CD4-positive, alpha-beta T cell treated with Interleukin-4 for 1 hour (primary cell): ENCODE measurements at places on chromosomes 16 and 17.

GRCh38 chr16:12447556-12447955 is 356.1 kb downstream of the CPPED1 start:
- DNase-seq, result no peak

DNA sequence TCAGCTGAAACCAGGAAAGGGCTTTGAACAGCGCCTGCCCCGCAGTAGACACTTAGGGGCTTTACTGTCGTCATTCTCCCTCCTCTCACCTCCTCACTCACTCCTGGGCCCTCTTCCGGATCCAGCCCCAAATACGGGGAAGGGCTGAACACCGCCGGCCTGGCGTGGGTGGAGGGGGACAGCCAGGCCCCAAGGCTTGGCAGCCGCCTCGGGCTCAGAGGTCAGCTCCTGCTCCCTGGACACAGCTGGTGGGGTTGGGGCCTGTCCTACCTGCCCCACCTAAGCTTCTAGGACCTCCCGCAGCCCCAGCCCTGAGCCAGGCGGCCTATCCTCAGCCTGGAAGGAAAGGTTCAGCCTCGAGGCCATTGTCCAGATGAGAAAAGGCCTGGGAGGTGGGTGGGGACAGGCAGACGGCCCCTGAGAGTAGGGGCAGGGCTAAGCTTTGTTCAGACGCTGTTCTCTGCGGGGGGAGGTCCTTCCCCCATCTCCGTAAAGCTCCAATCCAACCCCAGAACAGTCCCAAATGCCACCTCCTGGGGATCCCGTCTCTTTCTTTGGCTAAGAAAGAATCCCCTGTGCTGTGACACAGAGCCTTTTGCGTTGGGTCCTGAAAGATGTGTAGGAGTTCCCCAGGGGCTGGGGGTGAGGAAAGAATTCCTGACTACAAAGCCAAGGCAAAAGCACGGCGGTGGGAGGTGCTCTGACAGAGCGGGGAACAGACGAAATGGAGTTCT is 881 bp upstream of the LLGL1 start:
- DNase-seq, result no peak

DNA sequence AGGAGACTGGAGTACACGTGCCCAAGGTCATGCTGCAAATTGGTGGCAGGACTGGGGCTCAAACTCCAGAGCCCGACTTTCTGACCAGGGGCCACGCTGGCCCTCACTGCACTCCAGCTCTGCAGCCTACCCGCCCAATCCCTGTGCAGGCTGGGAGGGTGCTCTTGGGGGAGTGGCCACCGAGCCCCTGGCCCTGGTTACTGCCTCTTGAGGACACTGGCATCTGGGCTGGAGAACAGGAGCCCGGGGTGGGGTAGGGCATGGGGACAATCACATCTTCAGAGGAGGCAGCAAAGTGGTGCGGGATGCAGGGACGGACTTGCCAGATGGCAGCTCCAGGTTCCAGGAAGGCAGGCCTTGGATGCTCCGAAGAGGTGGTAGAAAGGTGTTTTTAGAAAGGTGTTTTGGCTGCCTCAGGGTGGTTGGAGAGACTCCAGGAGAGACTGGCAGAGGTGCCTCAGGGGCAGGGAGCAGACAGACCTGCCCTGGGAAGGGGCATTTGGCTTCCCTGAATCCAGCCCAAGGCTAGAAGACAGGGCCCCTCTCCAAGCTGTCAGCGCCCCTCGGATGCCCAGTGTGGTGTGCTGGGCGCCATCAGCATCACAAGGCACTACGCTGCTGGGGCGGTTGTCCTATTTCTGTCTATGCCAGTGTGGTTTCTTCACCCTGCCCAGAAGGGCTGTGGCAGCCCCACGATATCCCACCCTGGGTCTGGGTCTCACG is 220.6 kb downstream of the NTN1 start:
- no peak for DNase-seq

- no peak for DNase-seq
Observed at GRCh38 chr16:88453611-88454522, 787 bp downstream of the ZFPM1 start.

GRCh38 chr16:75028544-75029135 is 29.8 kb downstream of the ZNRF1 start:
- no peak for DNase-seq

DNA sequence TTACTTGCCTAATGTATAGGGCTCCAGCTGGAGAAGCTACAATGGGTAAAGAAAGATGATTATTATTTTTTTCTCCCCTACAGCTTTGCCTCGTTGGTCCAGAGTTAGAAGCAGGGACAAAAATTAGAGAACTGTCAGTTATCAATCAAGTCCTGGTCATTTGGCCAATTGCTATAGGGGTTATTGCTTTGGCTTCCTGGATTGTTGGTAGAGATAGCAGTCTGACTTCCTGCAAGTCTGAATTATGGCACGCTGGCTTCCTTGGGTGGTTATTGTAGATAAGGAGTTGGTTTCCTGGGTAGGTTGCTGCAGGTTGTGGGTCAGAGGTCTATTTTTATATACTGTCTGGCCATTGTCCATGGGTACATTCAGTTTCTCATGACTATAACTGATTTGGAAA is 84.7 kb upstream of the ELAC2 start:
- DNase-seq, result no peak

DNA sequence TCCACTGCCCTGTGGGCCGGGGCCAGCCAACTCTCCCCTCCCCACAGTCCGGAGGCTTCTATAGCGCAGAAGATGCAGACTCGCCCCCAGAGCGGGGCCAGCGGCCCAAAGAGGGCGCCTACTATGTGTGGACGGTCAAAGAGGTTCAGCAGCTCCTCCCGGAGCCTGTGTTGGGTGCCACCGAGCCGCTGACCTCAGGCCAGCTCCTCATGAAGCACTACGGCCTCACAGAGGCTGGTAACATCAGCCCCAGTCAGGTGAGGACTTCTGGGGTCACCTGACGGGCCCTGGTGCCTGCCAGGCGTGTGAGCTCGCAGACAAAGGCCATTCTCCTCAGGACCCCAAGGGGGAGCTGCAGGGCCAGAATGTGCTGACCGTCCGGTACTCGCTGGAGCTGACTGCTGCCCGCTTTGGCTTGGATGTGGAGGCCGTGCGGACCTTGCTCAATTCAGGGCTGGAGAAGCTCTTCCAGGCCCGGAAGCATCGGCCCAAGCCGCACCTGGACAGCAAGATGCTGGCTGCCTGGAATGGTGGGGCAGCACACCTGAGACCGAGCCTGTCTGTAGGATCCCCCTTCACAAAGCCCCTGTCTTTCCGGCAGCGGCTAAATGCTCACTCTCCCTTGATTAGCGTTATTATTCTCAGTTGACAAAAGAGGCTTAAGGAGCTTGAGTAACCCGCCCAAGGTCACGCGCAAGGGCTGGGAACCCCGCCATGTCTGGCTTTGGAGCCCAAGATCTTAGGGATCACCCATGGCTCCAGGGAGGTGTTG is 3.9 kb downstream of the SPATA20 start:
- DNase-seq, result no peak

GRCh38 chr17:8005357-8005756 is 2.9 kb downstream of the GUCY2D start:
- DNase-seq, result no peak

DNA sequence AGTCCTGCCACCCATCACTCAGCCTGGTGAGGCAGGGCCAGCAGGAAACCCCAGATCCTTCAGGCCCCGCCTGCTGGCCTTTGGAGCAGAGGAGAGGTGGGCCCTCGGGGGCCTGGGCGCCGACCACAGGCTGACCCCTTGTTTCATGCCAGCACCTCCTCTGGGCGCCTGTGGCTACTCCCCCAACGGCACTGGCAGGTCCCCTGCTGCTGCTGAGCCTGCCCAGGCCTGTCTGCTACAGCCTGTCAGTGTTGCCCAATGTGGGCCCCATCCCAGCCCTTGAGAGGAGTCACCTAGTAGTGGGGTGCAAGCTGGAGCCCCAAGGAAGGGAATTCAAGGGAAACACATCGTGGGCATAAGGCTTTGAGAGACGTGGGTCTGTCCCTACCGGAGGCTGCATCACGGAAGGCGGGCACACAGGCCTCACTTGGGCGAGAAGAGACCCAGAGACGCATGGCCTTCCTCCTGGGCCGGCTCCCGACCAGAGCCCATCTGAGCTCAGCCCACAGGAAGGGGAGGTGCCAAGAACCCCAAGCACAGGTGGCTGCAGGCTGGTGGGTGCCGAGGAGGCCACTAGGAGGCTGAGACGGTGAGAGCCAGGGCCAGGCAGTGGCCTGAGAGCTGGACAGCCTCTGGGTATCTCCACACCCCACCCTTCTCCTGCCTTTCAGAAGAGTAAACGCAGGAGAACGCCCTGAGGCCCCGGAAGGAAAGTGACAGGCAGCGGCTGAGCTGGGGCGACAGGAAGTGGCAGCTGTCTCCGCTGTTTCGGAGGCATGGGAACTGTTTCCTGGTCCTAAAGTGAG is 8.0 kb upstream of the FASN start:
- peak; percentile 68 for DNase-seq
